Right renal pelvis (tissue), 4 donors: ENCODE measurements at places on chromosomes 6 and 20.

DNA sequence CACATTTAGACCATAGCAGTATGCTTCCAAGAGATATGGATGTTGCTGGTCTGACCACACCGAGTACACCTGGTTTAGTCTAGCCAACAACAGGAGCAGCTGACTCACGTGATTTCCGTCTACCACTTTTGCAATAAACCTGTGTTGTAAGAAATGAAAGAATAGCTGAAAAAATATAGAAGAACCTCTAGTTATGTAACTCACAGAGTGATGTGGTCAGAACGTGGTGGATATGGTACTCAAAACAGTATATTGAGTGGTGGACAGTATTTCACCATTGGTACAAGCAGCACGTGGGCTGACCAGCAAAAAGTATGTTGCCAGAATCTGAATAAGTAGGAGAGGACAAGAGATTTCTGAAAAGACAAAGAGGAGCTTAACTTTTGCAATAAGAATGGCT is 226.9 kb downstream of the TBC1D7 start:
- no peak for DNase-seq

GRCh38 chr6:150336299-150336698 is 32.5 kb upstream of the IYD start:
- no peak for DNase-seq

- peak; percentile 60 for DNase-seq
Measured at GRCh38 chr6:29011276-29011734, 6.2 kb upstream of the ZNF311 start.

- no peak for DNase-seq
Measured at GRCh38 chr6:170107606-170108222, 183.2 kb downstream of the DLL1 start.

- no peak for DNase-seq
Measured at GRCh38 chr6:43444582-43444981, 10.8 kb downstream of the DLK2 start.

DNA sequence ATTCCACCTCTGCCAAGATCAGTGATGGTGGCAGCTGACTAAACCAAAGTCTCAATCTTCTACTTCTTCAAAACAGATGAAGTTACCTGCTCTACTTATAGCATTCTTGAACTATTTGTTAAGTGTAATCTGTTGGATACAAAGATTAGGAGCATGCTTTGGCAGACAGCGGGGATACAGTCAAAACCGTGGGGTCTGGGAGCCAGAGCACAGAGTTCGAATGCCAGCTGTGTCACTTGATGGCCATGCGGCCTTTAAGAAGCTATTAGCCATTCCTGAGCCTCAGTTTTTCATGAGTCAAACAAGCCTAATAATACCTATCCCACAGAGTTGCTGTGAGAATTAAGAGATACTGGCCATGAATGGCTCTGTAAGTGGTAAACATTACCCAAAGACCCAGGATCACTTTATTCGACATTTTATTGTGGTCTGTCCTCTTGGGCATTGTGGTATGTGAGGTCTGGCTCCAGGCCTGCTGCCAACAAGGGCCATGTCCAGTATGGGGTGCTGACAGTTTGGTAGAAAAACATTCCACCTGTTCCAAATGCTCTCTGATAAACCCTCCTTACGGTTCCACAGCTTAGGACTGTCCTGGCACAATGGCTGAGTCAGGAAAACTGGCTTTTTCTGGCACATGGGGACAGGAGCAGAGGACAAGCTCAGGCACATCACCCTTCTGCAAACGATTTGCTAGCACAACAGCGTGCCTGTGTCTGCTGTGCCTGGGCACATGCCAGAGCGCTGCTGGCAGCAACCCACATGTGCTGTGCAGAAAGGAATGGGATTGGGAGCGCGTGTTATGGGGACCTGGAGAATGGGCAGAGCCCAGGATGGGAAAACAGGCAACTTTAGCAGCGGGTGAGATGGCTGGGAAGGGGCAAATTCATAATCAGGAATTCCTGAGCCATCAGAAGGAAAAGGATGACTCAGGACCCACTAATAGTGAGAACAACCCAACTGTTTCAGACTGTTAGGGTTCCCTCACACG is 15.7 kb upstream of the FAM83C start:
- no peak for DNase-seq

GRCh38 chr20:18005990-18006364 is 37.2 kb downstream of the MGME1 start:
- DNase-seq, result no peak

- no peak for DNase-seq
Measured at GRCh38 chr6:149933461-149933860, 8.4 kb upstream of the ULBP2 start.

- no peak for DNase-seq
Measured at GRCh38 chr20:38165089-38165965, at the start of gene TGM2. Gene TGM2 (minus strand): TSS chr20:38165270. CDS start chr20:38165198, 72 bp downstream.

- DNase-seq, result no peak
Measured at GRCh38 chr20:33660035-33660684, 2.0 kb upstream of the C20orf144 start.

DNA sequence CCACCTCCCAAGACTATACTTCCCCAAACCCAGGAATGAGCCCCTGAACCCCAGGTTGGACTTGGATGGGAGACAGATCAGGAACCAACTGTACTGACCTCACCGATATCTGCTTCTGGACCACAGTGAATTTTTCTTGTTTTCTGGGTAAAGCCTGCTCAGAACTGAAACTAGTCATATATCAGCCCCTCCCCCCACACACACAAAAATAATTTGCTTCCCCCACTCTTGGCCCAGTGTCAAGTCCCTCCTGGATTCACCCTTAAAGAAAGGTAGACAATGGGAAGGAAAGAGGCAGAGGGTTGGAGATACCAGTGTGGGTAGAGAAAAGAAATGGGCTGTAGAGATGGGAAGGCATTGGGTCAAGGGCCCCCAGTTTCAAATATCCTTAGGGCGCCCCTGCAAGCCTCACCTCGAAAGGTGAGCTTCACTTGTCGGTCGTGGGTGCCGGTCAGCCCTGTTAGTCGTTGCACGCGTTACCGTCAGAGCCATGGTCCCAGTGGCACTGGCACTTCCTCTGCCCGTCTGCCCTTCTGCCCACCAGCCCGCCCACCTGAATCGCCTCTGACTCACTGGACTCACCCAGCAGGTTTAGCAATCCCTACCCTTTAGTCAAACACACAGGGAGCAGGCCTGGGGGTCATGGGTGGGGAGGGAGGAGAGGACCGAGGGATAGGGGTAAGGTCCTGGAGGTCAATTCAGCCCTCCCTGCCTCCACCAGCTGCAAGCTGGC is 8.5 kb upstream of the SPAG4 start:
- DNase-seq, result no peak

- no peak for DNase-seq
Measured at GRCh38 chr6:144647406-144647964, 362.4 kb downstream of the UTRN start.

DNA sequence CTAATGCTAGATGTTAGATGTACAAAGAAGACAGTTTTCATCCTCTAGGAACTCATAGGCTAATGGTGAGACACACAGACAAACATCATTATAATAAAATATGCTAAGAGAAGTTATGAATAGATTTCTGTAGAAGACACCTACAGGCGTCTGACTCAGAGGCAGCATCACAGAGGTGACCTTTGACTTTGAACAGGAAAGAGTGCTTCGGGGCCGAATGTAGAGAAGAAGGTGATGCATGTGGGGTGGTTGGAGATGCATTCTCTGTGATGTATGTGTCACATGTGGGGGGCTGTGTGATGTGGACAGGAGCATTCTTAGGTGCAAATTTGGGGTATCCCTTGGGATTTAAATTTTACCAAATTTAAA is 6.8 kb downstream of the GUCA1A start:
- DNase-seq, result no peak

GRCh38 chr6:78199044-78199443 is 546.2 kb downstream of the MEI4 start:
- DNase-seq, result no peak

GRCh38 chr20:17950670-17951069 is 17.9 kb downstream of the SNX5 start:
- DNase-seq, result no peak

DNA sequence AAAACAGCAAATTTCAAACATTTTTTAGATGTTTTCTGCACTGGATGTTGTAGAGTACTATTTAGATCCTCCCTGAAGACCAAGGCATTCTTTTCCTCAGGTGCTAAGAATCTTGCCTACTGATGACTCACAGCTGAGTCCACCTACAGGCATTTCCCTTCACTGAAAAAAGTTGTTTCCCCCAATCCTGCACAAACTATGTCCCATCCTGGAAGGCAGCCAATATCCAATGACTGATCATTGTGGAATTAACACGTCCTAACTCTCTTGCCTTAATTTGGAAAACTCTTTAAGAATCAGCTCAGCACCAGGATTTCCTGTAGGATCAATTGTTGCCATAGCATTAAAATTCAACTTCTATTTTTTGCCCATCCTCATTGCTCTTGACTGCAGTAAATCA is 268.4 kb upstream of the IRAK1BP1 start:
- DNase-seq, result no peak

DNA sequence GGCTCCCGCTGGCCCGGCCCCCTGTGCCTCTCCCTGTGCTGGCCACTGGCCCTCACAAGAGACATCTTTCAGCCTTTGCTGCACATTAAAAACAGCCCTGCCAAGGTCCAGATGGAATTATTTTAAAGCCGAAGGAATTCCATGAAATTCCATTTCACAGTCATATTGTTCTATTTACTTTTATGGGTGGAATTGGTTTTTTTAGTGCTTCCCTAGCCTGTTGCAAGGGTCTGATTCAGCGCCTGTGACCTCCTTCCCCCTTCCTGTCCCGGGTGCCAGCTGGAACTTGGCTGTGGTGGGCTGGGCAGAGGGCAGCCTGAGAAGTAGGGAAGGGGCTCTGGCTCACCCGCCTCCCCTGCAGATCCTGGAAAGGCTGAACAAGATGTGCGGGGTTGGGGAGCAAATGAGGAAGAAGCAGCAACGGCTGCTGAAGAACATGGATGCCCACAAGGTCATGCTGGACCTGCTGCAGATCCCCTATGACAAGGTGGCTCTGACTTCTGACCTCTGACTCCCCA is 34.3 kb downstream of the UQCC2 start:
- DNase-seq, result no peak

GRCh38 chr6:42250274-42250931 is 32.7 kb upstream of the MRPS10 start:
- no peak for DNase-seq

DNA sequence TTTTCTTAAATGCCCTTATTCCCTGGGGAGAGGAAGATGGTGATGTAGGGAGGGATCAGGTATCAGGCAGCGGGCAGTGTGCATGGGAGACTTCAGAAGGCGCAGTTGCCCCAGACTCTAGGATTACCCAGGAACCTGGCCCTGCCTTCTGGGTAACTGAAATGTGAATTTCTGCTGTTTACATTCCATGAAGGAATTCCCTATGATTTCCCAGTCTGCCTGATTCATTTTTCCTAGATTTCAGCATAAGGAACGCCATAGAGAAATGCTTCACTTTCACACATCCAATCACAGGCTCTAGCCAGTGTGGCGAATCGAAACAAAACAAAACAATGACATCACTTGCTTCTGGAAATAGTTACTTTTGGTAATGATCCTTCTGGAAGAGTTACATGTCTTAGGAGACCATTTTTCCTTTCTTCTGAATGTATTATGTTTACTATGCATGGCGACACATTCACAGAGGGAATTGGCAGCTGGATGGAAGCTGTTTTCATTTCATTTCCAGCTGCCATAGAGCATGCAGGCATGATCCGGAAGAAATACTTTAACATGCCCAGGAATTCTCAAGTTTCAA is 33.3 kb downstream of the LRP11 start:
- no peak for DNase-seq

DNA sequence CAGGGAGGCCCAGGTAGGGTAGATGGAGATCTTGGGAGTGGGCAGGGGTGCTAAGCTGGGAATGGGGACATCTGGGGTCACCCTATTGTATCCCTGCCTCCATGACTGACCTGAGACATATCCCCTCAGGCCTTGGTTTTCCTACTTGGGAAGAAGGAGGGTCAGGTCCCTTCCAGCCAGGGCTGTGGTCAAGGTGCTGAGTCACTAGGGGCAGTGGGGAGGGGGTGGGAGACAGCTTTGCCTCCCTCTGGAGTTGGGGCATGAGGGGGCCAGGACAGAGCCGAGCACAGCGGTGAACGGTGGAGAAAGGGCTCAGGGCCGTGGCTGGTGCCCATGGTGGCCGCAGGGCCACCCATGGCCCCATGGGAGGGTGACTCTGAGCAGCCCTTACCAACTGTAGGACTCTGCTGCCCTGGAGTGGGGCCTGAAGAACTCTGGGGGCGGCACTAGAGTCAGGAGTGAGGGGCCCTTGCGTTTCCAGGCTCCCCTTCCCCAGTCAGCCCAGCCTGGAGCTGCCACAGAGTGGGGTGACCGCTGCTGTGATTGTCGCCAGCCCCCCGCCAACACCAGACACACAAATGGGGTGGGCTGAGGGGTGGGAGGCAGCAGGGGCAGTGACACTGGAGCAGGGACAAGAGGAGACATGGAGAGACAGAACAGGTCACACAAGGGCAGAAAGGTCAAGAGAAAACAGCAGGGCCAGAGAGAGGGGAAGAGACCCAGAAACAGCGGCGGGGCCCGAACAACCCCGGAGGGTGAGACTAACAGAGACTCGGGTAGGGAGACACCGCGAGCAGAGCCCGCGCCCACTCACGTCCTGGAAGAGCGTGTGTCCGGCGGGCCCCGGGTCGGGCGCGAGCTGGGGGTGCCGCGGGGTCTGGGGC is 576 bp downstream of the NECAB3 start:
- DNase-seq, result no peak

DNA sequence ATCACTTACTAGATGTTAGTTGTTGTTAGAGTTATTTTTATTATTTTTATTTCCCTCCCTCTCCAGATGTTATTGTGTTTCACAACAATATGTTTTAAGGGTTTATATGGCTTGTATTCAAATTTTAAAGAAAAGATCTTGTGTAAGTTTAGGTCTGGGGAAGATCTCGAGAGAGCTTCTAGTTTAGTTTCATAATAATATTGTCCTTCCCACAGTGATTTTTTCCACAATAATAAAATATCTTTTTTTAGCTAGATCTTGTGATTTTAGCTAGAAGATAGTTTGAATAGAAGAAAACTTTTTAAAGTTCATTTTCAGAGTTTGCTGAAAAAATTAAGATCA is 55.0 kb downstream of the ADGRG6 start:
- DNase-seq, result no peak

DNA sequence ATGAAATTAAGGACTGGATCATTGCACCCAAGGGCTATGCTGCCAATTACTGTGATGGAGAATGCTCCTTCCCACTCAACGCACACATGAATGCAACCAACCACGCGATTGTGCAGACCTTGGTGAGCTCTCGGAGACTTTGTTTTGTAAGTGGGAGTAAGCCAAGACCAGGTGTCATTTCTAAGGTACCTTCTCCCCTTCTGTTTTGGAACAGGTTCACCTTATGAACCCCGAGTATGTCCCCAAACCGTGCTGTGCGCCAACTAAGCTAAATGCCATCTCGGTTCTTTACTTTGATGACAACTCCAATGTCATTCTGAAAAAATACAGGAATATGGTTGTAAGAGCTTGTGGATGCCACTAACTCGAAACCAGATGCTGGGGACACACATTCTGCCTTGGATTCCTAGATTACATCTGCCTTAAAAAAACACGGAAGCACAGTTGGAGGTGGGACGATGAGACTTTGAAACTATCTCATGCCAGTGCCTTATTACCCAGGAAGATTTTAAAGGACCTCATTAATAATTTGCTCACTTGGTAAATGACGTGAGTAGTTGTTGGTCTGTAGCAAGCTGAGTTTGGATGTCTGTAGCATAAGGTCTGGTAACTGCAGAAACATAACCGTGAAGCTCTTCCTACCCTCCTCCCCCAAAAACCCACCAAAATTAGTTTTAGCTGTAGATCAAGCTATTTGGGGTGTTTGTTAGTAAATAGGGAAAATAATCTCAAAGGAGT is 30.4 kb downstream of the TXNDC5 start:
- no peak for DNase-seq

GRCh38 chr6:156598855-156599180 is 178.4 kb upstream of the ARID1B start:
- DNase-seq, result no peak
